Heart left ventricle (tissue), 16 donors: ENCODE measurements at places on chromosomes 3 and 15.

- peak; percentile 96 for DNase-seq
Observed at GRCh38 chr15:85330901-85331588, 49.4 kb upstream of the AKAP13 start.

- no peak for DNase-seq
Observed at GRCh38 chr3:24088782-24089181, 143.7 kb downstream of the NR1D2 start.

GRCh38 chr3:13770170-13771169 is 109.4 kb downstream of the WNT7A start:
- DNase-seq = no peak

- DNase-seq = peak; percentile 19
Observed at GRCh38 chr3:30440880-30441279, 165.5 kb upstream of the TGFBR2 start.

GRCh38 chr3:160677459-160677881 is 510 bp downstream of the ARL14 start:
- no peak for DNase-seq

GRCh38 chr15:35167675-35168074 is 82.6 kb upstream of the NANOGP8 start:
- no peak for DNase-seq

- DNase-seq = no peak
Observed at GRCh38 chr3:120762615-120763014, 20.1 kb downstream of the GTF2E1 start.

GRCh38 chr3:61087465-61087864 is 163.8 kb downstream of the FHIT start:
- DNase-seq = no peak

DNA sequence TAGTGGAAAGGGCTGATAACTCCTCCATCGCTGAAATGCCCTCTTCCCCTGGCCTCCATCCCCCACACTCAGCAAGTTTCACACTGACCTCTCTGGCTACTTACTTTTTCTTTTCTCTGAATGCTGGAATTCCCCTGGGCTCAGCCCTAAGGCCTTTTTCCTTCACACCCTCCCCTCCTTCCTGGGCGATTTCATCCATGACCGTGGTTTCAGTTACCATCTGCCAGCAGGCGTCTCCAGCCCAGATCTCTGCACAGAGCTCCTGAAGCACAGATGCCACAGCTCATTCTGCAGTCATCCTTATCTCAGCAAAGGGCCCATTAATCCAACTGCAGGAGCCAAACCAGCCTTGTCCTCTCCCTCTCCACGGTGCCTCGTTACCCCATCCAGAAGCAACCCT is 114.0 kb downstream of the RFTN1 start:
- peak; percentile 47 for DNase-seq

DNA sequence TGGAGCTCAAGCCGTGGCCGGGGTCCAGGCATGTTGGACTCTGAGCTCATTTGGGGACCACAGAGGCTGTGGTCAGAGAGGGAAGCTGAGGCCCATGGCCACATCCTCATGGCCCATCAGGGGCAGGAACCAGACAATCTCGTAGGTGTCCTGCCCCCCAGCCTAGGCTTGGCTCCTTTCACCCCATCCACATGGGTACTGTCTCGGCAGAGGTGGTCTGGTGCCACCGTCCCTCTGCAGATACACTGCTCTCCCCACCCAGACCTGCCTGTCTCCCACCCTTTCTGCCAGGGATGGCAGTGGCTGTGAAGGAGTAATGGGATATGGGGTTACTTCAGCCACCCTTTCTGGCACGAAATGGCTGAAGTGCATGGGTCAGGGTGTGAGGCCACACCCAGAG is 7.9 kb downstream of the PRSS50 start:
- DNase-seq = no peak

GRCh38 chr3:58349792-58350626 is 17.3 kb downstream of the PXK start:
- no peak for DNase-seq

DNA sequence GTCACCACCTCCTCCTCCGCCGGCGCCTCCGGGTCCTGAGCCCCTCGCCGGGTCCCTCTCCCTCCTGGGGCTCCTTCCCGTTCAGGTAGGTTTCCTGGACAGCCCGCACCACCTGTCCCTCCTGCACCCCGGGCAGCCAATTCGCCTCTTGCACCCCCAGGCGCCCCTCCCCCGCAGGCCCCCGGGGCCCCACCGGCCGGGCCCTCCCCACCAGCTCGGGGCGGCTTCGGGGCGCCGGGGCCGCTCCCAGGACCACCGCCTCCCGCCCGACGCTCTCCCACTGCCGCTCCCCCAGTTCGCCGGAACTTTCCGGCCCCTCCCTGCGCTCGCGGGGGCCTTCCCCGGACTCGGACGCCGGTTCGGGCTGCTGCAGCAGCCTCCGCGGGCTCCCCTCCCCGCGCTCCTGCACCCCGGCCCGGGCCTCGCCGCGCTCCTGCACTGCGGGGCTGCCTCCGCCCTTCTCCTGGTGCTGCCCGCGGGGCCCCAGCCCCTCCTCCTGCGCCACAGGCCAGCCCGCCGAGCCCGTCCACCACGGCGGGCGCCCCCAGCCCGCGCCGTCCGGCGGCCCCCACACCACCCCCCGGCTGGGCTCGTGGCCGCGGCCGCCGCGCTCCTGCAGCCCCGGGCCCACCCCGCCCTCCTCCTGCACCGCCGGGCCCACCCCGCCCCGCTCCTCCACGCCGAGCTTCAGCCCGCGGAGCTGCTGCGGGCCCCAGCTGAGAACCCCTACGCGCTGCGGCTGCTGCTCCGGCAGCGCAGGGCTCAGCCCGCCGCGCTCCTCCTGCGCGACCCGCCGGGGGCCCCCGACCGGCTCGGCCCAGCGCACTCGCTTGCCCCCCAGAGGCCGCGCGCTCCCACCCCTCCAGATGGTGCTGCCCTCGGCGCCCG is 587 bp upstream of the TNK2 start:
- DNase-seq = no peak

GRCh38 chr15:80403712-80404056 is 498 bp upstream of the ARNT2 start:
- no peak for DNase-seq

DNA sequence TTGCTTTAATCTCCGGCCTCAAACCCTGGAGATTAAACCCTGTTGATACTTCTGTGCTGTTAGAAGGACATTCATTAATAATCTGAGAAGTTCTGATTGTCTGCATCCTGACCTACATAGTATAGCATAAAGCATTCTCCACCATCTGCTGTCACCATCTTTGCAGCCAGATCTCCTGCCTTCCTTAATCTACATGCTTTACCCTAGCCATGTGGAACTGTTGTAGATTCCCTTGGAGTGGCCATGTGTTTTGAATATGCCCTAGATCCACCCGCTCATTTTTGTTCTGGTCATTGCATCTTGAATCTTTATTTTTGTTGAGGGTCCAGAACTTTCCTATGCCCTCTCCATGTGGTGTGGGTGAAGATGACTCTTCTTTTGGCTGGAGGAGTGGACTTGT is 110.3 kb downstream of the OXSM start:
- DNase-seq = no peak
